EL (cell line): ENCODE measurements at places on chromosomes 1 and 21.

GRCh38 chr1:205287767-205288559 lies 33.6 kb downstream of the NUAK2 start:
- DNase-seq, result peak; percentile 56

DNA sequence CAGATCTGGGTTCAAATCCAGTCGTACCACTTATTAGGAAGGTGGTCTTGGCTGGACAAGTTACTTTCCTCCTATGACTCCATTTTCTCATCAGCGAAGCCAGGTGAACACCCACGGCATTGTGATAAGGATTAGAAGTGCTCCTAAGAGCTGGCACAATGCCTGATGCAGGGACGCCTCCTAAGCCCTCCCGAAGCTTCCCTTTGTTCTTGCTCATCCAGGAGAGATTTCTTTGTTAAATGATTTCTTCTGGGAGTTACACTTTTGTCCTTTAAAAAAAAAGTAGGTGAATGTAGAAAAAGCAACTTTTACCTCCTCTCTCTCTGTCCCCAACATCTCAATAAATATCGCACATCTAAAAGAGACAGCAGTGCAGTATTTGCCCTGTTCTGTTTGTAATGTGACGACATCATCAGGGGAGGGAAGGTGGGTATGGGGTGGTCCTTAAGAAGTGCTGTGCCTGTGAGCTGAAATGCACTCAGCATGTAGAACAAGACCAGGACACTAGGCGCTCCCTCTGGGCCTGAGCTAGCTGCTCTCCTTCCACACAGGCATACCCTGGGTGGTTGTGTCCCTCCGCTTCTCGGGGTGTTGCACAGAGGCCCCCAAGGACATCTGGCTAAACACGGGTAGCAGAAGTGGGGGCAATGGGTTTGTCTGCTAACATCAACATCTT lies 43.9 kb downstream of the SUSD4 start:
- no peak for DNase-seq

GRCh38 chr1:23558140-23558871 lies 995 bp downstream of the ID3 start:
- peak; percentile 66 for DNase-seq

GRCh38 chr1:45843474-45843905 lies 40.1 kb downstream of the MAST2 start:
- DNase-seq, result peak; percentile 22
